ENCODE measurements at places on chromosomes 5 and 9. TPM values are rescaled to one million over a fixed set of nuclear protein-coding genes. Genes with fewer than 3 reads are reported as not detected.

CLTB gene
- total RNA-seq, result 193 TPM

PCDHGA4 gene
- 1.4 TPM for total RNA-seq

RASGEF1C gene
- 0.17 TPM for total RNA-seq

SYNPO gene
- 9.0 TPM for total RNA-seq

ENTREP1 gene
- 1.7 TPM for total RNA-seq

SPINK7 gene
- not detected for total RNA-seq

FOXI1 gene
- total RNA-seq, result not detected

PRXL2C gene
- 38.4 TPM for total RNA-seq

CD74 gene
- not detected for total RNA-seq

THBS4 gene
- total RNA-seq, result 1.2 TPM

CAST gene
- total RNA-seq, result 225 TPM

SPATA31E1 gene
- total RNA-seq, result not detected

PCDHB3 gene
- 19.9 TPM for total RNA-seq

ALDH7A1 gene
- 42.4 TPM for total RNA-seq

SVEP1 gene
- 0.07 TPM for total RNA-seq

FST gene
- 20.4 TPM for total RNA-seq

PCDHA13 gene
- not detected for total RNA-seq

MAMDC2 gene
- 4.2 TPM for total RNA-seq

C9orf153 gene
- not detected for total RNA-seq

HEMGN gene
- total RNA-seq, result 0.14 TPM

GCNT4 gene
- total RNA-seq, result 0.19 TPM

AJM1 gene
- total RNA-seq, result 1.8 TPM

SLC4A9 gene
- total RNA-seq, result not detected

FEM1C gene
- 21.3 TPM for total RNA-seq

SLC22A4 gene
- total RNA-seq, result 4.9 TPM

IFNA2 gene
- not detected for total RNA-seq

SNCAIP gene
- 4.7 TPM for total RNA-seq

Measured in A172 (cell line).